GM23338 (cell line): ENCODE measurements at places on chromosomes 1 and 21. TPM values are rescaled to one million over a fixed set of nuclear protein-coding genes. Genes with fewer than 3 reads are reported as not detected.
A peak's percentile ranks its signal among the peaks of the same experiment; 100 is the strongest.

Gene LIN28A
- total RNA-seq = 1,538 and 1,571 TPM in 2 replicates

Gene GIPC2
- total RNA-seq = 1.5 and 2.7 TPM in 2 replicates

Gene LAMB3
- 0.52 and 0.93 TPM in 2 replicates for total RNA-seq

Gene FAM72D
- 8.2 and 12.5 TPM in 2 replicates for total RNA-seq

DNA sequence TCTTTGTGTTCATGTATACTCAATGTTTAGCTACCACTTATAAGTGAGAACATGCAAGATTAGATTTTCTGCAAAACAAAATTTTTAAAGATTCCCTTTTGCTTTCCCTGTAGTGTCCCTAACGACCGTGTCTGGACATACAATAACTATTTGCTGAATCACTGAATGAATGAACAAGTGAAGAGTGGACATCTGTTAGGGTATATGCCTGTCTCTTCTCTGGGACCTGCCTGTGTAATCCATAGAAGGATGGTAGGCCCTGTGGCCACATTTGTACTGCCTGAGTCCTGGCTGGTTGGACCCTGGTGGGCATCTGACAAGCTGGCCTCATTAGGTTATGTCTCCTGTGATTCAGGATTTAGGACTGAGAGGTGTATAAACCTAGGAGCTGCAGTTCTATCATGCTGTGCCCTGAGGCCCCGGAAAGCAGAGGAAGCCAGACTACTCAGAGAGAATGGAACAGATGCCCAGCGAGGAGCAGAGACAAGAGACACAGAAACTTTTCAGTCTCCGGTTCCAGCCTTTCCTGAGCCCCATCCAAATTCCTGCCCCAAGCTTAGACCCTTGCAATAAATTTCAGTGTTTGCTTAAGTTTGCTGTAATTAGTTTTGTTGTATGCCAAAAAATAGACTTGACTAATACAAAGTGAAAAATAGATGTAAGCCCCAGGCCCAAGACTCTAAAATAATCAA lies 7.5 kb upstream of the NCF2 start:
- no peaks in the 10 kb centered on the region for H3K27me3 ChIP-seq
- H3K36me3 ChIP-seq = no peaks in the 10 kb centered on the region
- H3K27ac ChIP-seq = no peak overlapping the region
- no peak overlapping the region for H3K4me3 ChIP-seq
- H3K4me1 ChIP-seq = peaks cover 6% of the 10 kb centered on the region

Gene ADCY10
- total RNA-seq = not detected in 2 replicates

Gene RCOR3
- 26.2 and 30.5 TPM in 2 replicates for total RNA-seq

- no peaks in the 10 kb centered on the region for H3K36me3 ChIP-seq
- H3K27me3 ChIP-seq = no peaks in the 10 kb centered on the region
- no peaks in the 10 kb centered on the region for H3K4me1 ChIP-seq
- H3K4me3 ChIP-seq = no peak overlapping the region
These were observed 61.2 kb upstream of the TRAPPC10 start for GRCh38 chr21:43950936-43951335.

- no peak overlapping the region for H3K4me3 ChIP-seq
- H3K27ac ChIP-seq = no peak overlapping the region
- H3K27me3 ChIP-seq = no peaks in the 10 kb centered on the region
- H3K36me3 ChIP-seq = no peaks in the 10 kb centered on the region
These were observed 61.6 kb upstream of the DEPDC1 start for GRCh38 chr1:68558321-68559026.

GRCh38 chr1:89633800-89634625 lies 1.1 kb downstream of the LRRC8C start:
- H3K27me3 ChIP-seq = peaks cover 46% of the 10 kb centered on the region
- peak; percentile 56 for DNase-seq
- no peak overlapping the region for H3K27ac ChIP-seq
- no peaks in the 10 kb centered on the region for H3K36me3 ChIP-seq
- H3K4me3 ChIP-seq = peak overlapping the region; percentile 79
- peaks cover 18% of the 10 kb centered on the region for H3K4me1 ChIP-seq
